Activated naive CD8-positive, alpha-beta T cell treated with anti-CD3 and anti-CD28 coated beads, Interleukin-2, amount 10 ng/mL, durations not matched to agents 7 days and 5 days (primary cell): ENCODE measurements at places on chromosomes 16 and 17. TPM values are rescaled to one million over a fixed set of nuclear protein-coding genes. Genes with fewer than 3 reads are reported as not detected.
A peak's percentile ranks its signal among the peaks of the same experiment; 100 is the strongest.

Gene TMEM204
- 72.0 TPM for total RNA-seq

Gene KCNH6
- total RNA-seq = not detected

Gene CX3CL1
- total RNA-seq = not detected

Gene PHOSPHO1
- total RNA-seq = not detected

Gene ABCA6
- 0.14 TPM for total RNA-seq

Gene TNRC6C
- total RNA-seq = 74.7 TPM

Gene ATP2A3
- 289 TPM for total RNA-seq

DNA sequence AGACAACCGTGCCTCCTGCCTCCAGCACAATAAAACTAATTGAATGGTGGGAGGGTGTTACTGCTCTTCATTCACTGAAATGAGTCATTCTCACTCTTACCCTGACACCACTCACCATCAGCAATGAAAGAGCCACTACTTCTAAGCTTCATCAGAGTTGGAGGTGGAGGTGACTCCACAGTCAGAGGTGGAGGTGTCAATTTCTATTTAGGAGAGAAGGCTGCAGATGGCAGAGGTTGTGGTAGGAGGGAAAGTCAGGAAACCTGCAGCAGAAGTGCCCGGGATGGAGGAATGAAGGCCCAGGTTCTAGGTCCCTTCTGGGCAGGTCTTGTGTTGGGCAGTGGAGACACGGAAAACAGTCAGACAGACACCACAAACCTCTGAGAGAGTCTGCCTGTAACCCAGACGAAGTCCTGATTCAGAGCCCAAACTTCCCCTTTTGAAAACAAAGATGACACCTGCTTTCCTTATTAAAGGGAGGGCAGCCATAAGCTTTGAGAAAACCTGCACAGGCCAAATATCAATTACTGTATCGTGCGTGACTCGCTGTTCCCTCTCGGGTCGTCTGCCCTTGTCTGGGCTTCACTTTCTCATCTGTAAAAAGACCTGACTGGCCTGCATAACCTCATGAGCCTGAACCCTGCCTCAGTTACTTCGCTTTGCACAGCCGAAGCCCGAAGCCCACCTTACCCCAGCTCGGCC lies 668 bp downstream of the ATPAF2 start:
- H3K27me3 ChIP-seq = no peaks in the 10 kb centered on the region
- peak overlapping the region; percentile 98 for H3K4me3 ChIP-seq
- peaks cover 4% of the 10 kb centered on the region for H3K36me3 ChIP-seq
- H3K27ac ChIP-seq = peak overlapping the region; percentile 97
- peaks cover 36% of the 10 kb centered on the region for H3K4me1 ChIP-seq
- DNase-seq = no peak

DNA sequence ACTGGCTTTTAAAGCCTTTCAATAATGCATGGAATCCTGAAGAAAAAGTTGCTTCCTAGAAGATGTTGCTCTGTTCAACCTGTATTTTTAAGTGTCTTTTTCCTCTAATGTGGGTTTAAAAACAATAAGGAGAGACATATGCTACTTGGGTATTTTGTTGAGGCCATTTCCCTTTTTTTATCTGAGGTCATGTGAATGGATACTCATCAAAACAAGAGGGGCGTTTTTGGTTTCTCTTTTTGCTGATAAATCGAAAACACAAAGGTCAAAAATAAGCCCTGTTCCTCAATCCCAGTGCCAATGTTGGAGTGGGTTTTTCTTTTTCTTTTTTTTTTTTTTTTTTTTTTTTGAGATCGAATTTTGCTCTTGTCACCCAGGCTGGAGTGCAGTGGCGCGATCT lies 468.0 kb upstream of the RBFOX1 start:
- no peak overlapping the region for H3K27ac ChIP-seq
- no peak for DNase-seq
- no peaks in the 10 kb centered on the region for H3K36me3 ChIP-seq
- H3K4me1 ChIP-seq = no peaks in the 10 kb centered on the region
- no peaks in the 10 kb centered on the region for H3K27me3 ChIP-seq

GRCh38 chr17:68578236-68578635 lies 22.9 kb downstream of the FAM20A start:
- no peak overlapping the region for H3K4me3 ChIP-seq
- no peak overlapping the region for H3K27ac ChIP-seq
- H3K36me3 ChIP-seq = no peaks in the 10 kb centered on the region
- DNase-seq = no peak

DNA sequence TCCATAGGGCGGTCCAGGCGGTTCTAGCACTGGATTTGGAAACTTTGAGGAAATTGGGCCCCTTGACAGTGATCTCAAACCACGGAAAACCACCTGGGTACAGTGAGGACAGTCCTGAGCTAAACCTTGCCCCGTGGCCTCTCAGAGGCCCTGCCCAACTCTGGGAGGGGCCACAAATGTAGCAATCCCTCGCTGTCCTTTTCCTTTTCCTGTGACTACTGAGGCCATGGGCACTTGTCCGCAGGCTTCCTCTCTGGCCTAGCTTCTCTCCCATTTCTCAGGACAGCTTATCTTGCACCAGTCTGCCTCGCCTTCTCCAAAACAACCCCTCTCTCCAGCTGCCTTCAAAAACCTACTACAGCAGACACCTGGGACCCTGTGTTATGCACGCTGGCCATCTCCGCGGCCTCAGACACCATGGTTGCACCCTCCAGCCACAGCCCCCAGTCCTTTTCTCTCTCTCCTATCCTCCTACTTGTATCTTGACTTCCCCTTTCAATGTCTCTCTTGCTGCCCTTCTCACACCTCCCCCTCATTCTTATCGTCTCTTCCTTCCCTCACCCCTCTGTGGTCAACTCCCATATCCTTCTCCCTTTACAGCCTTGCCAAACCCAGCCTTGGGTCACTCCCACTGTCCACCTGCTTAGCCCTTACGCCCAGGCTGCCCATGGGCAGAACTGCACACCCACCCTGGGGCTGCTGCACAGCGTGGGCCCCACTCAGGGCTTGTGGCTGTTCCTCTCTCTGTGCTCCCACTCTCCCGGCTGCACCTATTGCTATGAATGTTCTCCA lies 7.6 kb downstream of the SCPEP1 start:
- DNase-seq = no peak
- no peaks in the 10 kb centered on the region for H3K27me3 ChIP-seq
- no peak overlapping the region for H3K27ac ChIP-seq

GRCh38 chr16:12340151-12340733 lies 363.7 kb downstream of the SNX29 start:
- no peak overlapping the region for H3K27ac ChIP-seq
- H3K36me3 ChIP-seq = no peaks in the 10 kb centered on the region

DNA sequence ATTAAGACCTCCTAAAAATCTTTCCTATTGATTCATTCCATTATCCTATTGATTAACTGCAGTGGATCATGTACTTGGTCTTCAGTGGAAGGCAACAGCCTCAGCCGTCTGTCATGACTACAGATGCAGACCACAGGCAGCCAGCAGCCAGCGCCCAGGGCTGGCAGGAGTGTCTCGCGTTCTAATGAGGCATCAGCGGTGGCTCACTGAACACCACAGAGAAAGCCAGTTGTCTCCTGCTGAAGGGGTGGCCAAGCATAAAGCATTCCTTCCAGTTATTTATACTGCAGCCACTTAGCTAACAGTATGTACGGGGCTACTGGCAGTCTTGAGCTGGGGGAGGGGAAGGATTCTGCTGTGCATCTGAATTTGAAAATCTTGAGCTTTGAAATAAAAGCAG lies 214.3 kb downstream of the IRX3 start:
- DNase-seq = no peak
- no peak overlapping the region for H3K4me3 ChIP-seq
- H3K36me3 ChIP-seq = no peaks in the 10 kb centered on the region

DNA sequence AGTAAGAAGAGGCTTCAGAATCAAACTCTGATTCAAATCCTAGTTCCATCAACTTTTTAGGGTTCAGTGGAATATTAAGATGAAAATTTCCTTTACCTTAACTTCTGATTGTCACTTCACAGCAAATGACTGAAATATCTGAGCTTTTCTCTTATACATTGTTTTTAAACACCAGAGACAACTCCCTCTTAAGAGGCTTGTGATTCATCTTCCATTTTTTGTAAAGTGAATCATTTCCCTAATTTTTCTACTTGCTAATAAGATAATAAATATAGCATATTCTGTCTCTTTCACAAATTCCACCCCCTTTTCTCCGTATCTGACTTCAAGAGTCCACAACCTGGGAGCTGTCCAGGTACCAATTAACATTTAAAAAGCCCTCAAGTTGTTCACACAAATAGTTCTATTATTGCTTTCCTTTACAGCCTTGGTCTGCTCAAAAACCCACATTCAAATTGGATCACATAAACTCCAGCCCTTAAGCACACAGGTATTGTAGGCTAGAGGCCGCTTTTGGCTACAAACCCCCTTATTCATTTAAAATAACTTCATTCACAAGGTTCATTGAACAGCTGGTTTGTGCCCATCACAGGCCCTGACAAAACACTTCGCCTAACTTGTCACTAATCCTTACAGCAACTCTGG lies 14.1 kb upstream of the UTP6 start:
- H3K4me1 ChIP-seq = peaks cover 10% of the 10 kb centered on the region
- no peak overlapping the region for H3K4me3 ChIP-seq
- no peak for DNase-seq
- no peak overlapping the region for H3K27ac ChIP-seq
- peaks cover 48% of the 10 kb centered on the region for H3K27me3 ChIP-seq

GRCh38 chr16:2962334-2963073 lies 1.6 kb upstream of the KREMEN2 start:
- DNase-seq = no peak
- H3K4me3 ChIP-seq = no peak overlapping the region
- H3K27ac ChIP-seq = no peak overlapping the region
- no peaks in the 10 kb centered on the region for H3K36me3 ChIP-seq
- peaks cover 34% of the 10 kb centered on the region for H3K27me3 ChIP-seq

DNA sequence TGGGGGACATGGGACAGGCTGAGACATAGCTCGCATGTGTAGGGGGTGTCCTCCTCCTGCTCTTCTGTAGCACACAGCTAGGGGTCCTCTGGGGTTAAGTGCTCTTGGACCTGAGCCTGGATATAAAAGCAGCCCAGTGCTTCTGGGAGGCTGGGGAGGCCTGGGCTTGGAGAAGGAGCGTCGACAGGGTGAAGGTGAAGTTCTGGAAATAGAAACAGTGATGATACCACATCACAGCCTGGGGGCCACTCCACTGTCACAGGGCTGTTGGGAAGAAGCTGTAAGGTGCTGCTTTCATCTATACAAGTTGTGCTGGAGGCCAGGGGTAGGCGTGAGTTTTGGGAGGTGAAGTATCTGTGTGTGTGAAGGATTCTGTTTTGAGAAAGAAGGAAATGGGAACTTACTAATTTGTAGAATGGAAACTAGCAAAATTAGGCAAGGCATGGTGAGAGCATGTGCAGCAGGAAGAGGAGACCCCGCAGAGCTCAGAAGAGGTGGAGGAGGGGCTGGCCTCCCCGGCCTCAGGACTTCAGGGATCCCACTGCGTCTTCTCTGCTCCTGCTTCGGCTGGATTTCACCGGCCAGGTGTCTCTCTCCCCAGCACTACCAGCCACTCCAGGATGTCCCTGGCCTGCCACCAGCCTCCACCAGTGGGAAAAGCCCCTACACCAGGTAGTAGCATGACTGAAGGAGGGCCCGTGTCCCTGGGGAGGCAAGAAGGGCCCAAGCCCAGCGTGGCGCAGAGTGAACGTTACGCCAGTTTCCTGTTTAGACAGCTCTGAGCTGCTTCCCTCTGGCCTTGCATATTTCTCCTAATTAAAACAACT lies 19.4 kb downstream of the PLCG2 start:
- peak overlapping the region; percentile 87 for H3K27ac ChIP-seq
- peaks cover 27% of the 10 kb centered on the region for H3K4me1 ChIP-seq
- peaks cover 5% of the 10 kb centered on the region for H3K36me3 ChIP-seq
- H3K4me3 ChIP-seq = peak overlapping the region; percentile 41

DNA sequence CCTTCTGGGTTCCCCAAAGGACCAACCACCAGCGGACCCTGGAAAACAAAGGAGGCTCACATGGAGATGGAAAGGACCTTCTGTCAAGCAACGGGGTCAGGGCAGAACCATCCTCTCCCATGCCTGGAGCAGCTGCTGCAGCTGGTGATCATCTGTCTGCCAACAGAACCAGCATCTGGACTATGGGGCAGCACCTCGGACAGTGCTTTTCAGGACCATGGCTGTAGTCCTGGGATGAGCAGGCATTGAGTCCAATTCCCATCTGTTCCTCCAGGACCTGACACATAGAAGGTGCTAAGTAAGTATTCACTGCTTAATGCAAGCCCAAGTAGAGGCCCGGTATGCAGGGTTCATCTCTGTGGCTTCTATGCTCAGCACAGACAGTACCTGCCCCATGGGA lies 304.7 kb downstream of the XYLT1 start:
- peaks cover 39% of the 10 kb centered on the region for H3K36me3 ChIP-seq
- H3K27me3 ChIP-seq = no peaks in the 10 kb centered on the region
- H3K27ac ChIP-seq = no peak overlapping the region

GRCh38 chr16:3938843-3939624 lies 58.5 kb upstream of the CREBBP start:
- peak; percentile 83 for DNase-seq
- peak overlapping the region; percentile 9 for H3K4me3 ChIP-seq
- H3K27ac ChIP-seq = no peak overlapping the region
- no peaks in the 10 kb centered on the region for H3K36me3 ChIP-seq
- H3K4me1 ChIP-seq = no peaks in the 10 kb centered on the region

DNA sequence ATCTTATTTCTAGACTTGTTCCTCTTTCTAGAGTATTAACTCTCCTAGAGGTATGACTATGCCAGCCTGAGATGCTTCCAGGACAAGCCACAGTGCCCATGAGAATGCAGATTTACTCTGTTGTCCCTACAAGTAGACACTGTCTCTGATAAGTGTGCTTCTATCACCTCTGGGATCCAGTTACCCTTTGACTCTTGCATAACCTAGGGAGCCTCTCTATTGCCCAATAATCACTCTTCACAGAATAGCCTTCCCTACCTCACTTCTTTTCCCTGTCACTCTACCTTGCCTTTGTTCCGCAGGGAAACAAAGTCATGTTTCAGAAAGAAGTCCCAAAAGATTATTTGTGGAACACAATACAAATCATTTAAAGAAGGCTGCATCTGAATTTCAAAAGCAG lies 1.6 kb upstream of the KRT34 start:
- H3K4me1 ChIP-seq = no peaks in the 10 kb centered on the region
- peaks cover 6% of the 10 kb centered on the region for H3K27me3 ChIP-seq
- H3K4me3 ChIP-seq = no peak overlapping the region
- no peak overlapping the region for H3K27ac ChIP-seq
- no peak for DNase-seq
- H3K36me3 ChIP-seq = no peaks in the 10 kb centered on the region

GRCh38 chr17:57782062-57782490 lies 37.0 kb upstream of the CCDC182 start:
- H3K27ac ChIP-seq = no peak overlapping the region
- peaks cover 3% of the 10 kb centered on the region for H3K4me1 ChIP-seq
- DNase-seq = no peak
- H3K27me3 ChIP-seq = peaks cover 21% of the 10 kb centered on the region
- no peaks in the 10 kb centered on the region for H3K36me3 ChIP-seq
- no peak overlapping the region for H3K4me3 ChIP-seq
